ENCODE measurements at places on chromosomes 12 and 14.

DNA sequence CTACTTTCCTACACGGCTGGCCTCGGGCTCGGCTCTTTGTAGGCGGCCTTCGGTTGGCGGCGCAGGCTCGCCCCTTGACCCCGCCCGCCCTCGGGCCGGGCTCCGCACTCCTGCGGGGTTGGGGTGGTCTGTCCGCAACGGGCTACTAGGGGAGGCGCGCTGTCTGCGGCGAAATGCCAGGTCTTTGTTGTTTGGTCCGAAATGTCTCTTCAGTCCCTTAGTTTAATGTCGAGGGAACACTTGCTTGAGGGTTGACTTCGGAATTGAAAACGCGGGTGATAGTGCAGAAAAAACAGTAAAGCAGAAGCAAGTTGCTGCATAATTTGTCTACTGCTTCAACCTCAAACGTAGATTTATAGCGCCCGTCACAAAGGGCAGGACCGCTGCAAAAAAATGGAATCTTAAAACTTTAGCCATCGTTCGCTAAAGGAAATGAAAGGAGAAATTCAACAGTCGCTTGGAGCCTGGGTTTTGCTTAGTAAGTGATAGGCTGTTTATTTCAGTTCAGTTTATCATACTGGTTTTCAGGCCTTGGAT lies 390 bp downstream of the JKAMP start:
- DNase-seq, result no peak

- no peak for DNase-seq
These were observed 462 bp upstream of the ETNK1 start for GRCh38 chr12:22624548-22624869.

GRCh38 chr12:116980083-116980482 lies 69.3 kb downstream of the FBXW8 start:
- no peak for DNase-seq

DNA sequence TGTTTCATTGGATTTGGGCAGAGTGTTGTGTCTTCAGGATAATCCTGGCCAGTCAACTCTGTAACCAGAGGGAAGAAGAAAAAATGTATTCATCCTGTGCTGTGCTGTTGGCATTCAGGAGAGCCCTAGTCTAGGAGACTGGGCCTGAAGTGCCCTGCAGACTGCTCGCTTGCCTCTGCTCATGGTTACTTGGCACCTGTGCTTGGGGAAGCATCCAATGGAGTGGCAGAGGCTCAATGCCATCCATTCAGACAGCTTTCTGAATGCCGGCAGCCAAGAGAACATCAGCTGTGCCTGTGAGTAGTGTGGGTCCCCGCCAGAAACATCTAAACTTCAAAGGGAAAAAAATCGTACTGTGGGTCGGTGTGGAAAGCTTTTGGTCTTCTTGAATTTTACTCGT lies 124.2 kb downstream of the SRGAP1 start:
- no peak for DNase-seq

GRCh38 chr14:79028281-79028680 lies 858.1 kb downstream of the NRXN3 start:
- DNase-seq, result no peak

GRCh38 chr12:122362755-122363154 lies 59.7 kb downstream of the CLIP1 start:
- no peak for DNase-seq

DNA sequence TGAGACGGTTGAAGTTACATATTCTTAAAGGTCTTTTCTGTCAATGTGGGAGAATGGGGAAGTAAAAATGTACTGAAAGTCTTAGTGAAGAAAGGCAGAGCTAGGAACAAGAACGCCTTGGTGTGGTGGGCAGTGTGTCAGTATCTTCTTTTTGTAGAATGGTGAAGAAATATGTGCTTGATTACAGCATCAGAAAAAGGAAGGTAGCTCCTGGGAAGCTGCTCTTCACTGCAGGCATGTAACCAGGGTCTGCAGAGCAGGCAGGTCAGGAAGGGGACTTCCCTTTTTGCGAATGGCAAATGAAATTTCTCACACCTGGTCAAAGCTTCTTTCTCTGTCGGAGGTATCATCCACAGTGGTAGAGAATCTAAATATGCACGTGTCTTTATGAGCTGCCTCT lies 226.2 kb downstream of the ADAMTS20 start:
- no peak for DNase-seq

GRCh38 chr12:46486588-46486987 lies 114.0 kb upstream of the SLC38A2 start:
- DNase-seq, result no peak

DNA sequence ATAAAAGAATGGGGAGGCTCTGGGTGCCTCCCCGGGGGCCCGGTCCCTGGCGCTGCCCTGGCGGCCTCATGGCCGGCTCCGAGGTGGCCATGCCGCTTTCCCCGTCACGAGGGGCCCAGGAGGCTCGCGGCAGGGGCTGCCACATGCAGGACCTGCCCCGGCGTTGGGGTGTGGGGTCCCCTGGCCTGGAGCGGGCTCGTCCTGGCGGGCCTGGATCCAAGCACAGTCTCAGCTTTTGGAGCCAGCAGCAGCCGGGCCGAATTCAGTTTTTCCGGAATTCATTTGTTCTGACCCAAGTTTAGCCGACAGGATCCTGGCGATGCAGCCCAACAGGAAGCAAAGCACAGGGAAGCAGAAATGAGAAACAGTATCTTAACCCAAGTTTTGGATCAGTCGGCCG lies 26.4 kb upstream of the AEBP2 start:
- DNase-seq, result no peak

Measured in SW 1271 (cell line).